ENCODE measurements at places on chromosomes 12 and 14. TPM values are rescaled to one million over a fixed set of nuclear protein-coding genes. Genes with fewer than 3 reads are reported as not detected.

CLEC4A gene
- total RNA-seq = 0.48 TPM

DNA sequence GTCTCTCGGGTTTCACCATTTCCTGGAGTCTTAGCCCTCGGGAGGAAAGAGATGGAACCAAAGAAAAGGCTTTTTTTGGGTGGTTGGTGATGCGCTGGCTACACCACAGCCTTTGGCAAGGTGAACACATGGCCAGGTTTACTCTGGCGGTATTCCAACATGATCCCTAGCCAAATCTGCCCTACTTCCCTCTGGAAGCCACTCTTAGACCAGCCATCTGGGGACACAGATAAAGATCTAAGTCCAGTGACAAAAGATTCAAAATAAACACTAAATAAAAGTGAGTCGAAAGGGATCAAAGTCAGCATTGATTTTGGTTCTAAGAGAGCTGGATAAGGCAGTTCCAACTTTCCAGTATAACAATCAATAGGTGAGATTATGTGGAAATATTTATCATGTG is 694.5 kb downstream of the VRK1 start:
- peak; percentile 17 for DNase-seq

GRCh38 chr12:94207849-94208621 is 59.7 kb downstream of the PLXNC1 start:
- no peak for DNase-seq

GRCh38 chr14:54489731-54490444 is 1.1 kb upstream of the GMFB start:
- DNase-seq = no peak

TAS2R30 gene
- total RNA-seq = 0.98 TPM

TPH2 gene
- total RNA-seq = not detected

ADAM21 gene
- 1.6 TPM for total RNA-seq

GRCh38 chr14:77204459-77204771 is 22.8 kb downstream of the TMEM63C start:
- DNase-seq = no peak

DNA sequence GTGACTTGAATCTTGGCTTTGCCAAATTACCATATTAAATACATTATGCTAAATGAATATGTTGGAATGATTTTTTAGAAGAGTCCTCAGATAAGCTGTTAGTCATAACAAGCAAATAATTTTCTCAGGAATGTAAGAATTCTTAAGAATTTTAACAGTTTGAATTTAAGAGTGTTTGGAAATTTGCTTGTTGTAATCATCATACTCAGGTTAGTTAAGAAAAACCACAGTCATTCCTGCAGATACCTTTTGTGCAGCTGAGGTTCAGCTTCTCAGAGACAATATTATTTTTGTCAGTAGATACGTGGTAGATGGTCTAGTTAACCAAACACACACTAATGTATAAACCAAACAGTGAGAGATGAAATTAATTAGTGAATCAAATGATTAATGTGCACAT is 8.9 kb downstream of the WNK1 start:
- no peak for DNase-seq

COPS7A gene
- total RNA-seq = 63.3 TPM

DNA sequence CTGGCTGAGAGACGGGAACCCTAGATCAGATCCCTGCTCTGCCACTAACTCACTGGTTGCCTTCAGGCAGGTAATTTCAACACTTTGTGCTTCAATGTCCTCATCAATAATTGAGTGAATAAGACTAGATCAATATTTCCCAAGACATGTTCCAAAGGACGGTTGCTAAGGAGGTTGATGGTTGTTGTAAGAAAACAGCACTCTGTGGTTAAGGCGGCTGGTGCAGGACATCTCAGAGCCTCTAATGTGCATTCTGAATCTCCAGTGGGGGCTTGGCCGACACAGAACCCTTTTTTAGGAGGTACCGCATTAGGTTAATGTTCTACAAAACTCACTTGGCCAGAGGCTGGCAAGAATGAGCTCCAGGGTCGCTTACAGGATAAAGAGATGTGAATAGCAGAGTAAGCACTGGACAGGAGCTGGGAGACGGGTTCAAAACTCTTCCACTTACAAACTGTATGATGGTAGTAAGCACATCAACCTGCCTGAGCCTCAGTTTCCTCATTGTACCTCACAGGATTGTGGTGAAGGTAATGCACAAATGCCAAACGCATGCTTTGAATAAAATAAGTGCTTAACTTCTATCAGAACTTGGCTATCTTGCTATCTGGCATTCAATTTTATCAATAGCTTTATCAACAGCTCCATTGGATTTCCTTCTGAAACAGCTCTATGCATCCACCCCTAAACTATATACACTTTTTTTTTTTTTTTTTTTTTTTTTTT is 136.9 kb upstream of the PARP11 start:
- no peak for DNase-seq

GRCh38 chr14:32552766-32553165 is 223.7 kb downstream of the AKAP6 start:
- no peak for DNase-seq

PDZRN4 gene
- total RNA-seq = not detected

DNA sequence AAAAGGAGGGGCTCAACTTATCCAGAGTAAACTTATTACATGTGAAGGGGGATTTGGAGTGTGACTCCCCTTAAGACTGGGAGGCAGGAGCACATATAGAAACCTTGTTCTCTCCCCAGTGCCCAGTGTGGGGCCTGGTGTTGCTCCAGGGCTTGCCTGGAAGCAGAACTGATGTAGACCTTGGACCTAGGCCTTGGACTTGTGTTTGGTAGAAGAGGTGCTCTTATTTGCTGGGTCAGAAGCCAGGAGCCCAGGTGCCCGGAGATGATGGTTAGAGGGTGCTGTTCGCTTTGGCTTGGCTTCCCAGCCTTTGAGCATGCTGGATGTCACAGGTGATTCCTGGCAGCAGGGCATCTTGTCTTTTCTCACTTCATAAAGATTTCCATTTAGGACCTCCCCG is 110.4 kb downstream of the SMOC1 start:
- DNase-seq = no peak

P2RX7 gene
- 5.0 TPM for total RNA-seq

- no peak for DNase-seq
Measured at GRCh38 chr12:94111302-94111701, 37.1 kb upstream of the PLXNC1 start.

PEBP1 gene
- 199 TPM for total RNA-seq

- DNase-seq = peak; percentile 14
Measured at GRCh38 chr12:117124421-117125271, 25.4 kb upstream of the TESC start.

- no peak for DNase-seq
Measured at GRCh38 chr12:5809586-5809985, 135.5 kb downstream of the ANO2 start.

GRCh38 chr14:72619881-72620280 is 274.0 kb downstream of the DPF3 start:
- no peak for DNase-seq

DNA sequence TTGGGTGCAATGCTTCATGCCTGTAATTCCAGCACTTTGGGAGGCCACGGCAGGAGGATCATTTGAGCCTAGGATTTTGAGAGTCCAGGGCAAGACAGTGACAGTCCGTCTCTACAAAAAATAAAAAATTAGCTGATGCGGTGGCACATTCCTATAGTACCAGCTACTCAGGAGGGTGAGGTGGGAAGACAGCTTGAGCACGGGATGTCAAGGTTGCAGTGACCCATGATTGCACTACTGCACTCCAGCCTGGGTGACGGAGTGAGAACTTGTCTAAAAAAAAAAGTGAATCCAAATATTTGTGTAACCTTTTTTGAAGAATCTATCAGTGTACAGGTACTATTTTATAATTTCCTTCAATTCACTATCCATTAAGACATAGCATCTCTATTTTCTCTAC is 112.5 kb downstream of the DENND5B start:
- DNase-seq = no peak
